ENCODE measurements at places on chromosomes 4 and X.

- DNase-seq: no peak
These were observed 106.6 kb upstream of the PCDH18 start for GRCh38 chr4:137638934-137639333.

DNA sequence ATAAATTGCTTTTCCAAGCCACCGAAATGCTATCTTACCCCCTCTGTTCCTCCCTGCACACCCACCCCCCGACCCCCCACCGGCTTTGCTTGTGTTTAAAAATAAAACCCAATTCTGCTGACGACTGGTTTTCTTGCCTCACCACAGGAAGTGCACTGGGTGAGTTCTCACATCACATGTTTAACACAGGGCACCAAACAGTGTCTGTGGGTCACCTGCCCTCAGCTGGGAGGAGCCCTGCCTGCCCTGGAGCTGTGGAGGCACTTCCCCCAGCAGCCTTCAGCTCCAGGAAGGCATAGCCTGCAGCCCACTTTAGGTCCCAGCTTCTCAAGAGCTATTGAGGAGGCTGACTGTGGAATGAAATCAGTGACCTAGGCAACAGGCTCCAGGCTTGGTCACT, 8.8 kb downstream of the TMEM255A start:
- DNase-seq: peak; percentile 18

- DNase-seq: no peak
These were observed 47.5 kb upstream of the RAP2C start for GRCh38 chrX:132266583-132267355.

- DNase-seq: no peak
These were observed 231.5 kb downstream of the PCDH18 start for GRCh38 chr4:137300776-137301175.
